ENCODE measurements at places on chromosomes 5 and 9.

DNA sequence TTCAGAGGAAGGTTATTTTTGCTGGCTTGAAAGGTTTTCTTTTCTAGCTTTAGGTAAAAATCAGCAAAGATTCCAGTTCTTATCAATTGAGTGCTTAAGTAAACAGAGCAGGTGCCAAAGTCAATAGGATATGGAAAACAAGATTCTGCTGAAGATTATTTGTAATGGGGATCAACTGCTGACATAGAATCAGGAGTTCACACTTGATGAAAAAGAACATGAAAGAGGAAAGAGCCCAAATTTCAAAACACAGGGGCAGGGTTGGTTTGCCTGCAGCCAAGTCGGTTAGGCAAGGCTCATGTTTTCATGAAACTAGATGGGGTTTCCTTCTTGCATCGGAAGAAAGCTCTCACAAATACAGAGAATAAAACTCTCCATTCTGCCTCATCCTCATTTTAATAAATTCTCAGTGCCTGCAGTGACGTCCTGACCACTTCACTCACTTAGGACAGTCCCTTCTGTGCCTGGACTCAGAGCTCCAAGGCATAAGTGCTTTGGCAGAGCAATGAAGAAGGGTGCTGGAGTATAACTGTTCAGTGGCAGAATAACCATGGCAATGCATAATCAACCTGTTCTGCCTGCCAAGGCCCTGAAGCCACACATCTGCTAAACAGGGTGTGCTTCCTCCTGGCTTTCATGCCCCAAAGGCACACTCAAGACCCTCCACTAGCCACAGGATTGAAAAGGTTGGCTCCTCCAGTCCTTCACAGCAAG, 179.6 kb downstream of the GNAQ start:
- DNase-seq: no peak

DNA sequence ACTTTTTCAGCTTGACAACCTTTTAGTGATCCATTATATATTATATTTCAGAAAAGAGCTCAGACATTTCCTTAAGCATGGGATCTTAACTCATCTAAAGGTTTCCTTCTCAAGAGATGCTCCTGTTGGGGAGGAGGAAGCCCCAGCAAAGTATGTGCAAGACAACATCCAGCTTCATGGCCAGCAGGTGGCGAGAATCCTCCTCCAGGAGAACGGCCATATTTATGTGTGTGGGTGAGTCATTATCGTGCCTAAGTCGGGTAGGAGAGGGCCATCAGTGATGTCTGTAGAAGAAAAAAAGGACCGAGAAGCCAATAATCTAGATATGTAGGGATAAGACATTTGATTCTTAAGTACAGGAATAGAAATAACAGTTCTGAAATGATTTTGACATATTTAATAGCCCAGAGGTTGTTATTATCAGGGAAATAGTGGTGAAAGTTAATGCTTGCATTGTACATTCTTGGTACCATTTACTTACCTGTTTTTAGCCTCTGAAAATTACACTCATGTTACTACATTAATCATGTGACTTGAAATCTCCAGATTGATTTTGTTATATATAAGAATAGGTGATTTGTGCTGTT, 28.2 kb downstream of the MTRR start:
- no peak for DNase-seq

- DNase-seq: no peak
Measured at GRCh38 chr5:123285122-123286023, 137.8 kb downstream of the CEP120 start.

DNA sequence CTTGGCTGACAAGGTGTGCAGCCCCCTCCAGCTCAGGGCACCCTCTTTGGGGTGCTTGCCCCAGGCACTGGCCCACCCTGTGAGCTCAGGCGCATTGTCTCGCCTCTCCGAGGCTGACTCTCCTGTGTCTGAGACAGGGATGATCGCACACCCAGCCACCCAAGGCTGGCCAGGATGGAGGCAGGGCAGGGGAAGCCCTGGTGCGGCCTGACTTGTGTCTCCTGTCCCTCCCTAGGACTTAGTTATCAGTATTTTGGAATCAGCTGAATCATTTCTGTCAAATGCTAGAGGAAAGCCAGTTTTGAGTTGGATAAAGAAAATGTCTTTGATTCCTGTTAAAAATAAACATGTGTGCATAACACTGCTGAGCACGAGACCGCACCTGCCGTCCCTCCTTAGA, 2.5 kb upstream of the DBH start:
- no peak for DNase-seq

DNA sequence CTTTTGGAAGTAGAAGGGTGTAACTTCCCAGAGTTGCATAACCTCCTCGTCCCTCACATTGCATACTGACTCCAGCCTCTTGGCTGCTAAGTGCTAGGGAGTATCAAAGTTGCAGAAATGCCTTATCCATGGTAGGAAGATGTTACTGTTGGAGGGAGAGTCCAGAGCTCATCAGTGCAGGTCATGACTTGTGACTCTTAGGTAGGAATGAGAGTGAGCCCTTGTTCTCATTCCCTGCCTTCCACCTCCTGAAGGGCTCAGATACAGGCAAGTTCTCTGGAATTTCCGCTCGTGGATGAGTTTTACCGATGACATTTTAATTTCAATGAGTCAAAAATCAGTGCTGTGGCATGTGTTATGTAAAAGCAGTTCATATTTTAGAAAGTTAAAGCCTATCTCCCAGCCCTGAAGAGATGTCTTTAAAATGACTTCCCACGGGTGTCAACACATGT, 17.0 kb downstream of the IRX1 start:
- no peak for DNase-seq

GRCh38 chr9:98022447-98022846, 34.1 kb upstream of the NANS start:
- no peak for DNase-seq

DNA sequence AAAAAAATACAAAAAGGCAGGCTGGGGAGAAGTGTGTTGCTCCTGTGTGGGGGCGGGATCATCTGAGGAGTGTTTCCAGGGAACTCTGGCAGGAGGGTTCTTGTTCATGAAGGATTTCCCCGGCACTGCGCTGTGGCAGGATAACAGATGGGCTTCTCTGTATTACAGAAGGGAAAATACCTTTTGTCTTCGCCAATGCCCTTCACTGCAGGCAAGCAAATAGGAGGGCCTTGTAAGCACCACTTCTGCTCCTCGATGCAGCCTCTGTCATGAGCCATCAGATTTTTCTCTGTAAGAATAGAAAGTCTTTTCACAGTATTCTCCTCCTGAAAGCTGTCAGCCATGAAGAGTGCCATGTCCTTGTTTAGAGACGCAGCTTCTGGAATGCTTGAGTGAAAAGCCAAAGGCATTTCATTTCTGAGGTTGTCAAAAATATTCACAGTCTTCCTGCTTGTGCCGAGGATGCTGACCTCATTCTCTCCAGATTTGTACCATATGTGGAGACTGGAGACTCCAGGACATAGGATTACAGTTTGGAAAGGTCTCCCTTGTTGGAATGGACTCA, 294.0 kb downstream of the YTHDC2 start:
- DNase-seq: peak; percentile 29

DNA sequence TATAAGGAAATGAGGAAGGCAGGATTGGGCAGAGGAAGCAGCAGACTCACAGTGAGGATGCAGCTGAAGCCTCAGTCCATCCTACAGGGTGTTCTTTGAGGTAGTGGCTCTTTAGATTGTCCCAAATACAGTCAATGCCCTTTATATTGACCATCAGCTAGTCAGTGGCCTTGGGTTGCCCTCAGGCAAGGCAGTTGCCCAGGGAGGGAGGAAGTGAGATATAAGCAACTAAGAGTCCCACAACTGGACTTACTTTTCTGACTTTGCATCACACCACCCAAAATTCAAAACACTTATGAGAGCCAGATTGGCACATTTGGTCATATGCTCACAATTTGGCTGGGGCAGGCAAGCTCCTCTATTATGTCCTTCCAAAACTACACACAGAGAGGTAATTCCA, 9.4 kb upstream of the SLC12A2 start:
- no peak for DNase-seq

GRCh38 chr9:114051281-114051680, 26.8 kb downstream of the AMBP start:
- DNase-seq: no peak

DNA sequence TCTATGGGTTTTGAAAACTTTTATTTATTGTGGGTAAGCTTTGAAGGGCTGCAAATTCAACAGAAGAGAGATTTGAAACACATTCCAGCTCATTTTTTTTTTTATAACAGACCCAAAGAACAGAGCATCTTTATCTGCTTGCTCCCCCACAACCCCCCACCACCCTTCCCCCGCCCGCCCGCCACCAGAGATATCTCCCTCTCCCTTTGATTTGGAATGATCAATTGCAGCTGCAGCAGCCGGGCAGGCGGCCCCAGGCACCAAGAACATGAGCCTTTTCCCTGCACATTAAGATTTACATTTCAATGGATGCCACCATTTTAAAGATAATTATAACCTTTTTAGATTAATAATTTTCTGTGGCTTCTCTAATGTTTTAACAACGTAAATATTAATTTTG, 510.9 kb downstream of the ZNF608 start:
- DNase-seq: no peak

DNA sequence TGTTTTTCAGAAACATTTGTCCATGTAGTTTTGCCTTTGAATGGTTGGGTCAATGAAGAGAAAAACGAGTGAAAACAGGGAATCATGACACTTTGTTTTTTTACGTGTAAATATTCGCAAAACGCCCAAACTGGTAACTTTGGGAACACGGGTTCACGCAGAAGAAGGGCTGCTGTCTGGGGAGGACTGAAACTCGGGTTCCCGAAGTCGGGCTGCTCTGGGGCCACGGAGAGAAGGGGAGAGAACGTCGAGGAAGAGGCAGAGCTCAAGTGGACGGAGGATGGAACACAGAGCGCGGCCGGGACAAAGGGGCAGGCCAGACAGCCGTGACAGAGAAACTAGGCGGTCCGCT, 478 bp upstream of the SETD9 start:
- DNase-seq: no peak

DNA sequence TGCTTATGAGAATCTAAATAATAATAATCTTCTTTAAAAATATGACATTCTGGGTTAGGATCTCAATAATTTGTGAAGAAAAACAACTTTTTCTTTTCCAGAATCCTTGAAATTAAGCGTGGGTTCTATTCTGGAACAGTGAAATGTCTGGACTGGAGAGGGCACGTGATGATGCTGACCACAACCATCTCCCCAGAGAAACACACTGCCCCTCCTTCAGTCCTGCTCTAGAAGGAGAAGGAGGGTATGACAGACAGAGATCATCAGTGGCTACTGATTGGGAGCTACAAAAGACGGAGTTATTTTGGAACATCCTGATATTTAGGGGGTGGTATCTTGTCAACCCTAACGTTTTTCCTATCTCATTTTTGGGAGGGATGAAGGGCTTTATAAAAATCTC, 40.2 kb downstream of the MEF2C start:
- DNase-seq: no peak

DNA sequence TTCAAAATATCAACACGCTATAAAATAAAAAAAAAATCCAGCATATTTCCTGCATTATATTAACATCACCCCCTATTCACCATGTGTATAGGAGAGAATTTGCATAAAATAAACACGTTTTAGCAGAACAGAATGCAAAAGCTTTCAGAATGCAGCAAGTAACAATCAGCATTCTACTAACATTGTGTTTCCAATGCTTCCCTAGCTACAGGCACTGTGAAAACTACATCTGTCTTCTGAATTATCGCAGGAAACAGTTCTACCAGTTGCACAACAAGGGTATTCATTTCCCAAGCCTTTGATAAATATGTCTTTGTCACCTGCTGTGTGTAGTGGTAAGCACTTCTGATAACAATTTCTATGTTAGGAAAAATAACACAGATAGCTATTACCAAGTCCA, 1015.8 kb downstream of the CDH18 start:
- no peak for DNase-seq

DNA sequence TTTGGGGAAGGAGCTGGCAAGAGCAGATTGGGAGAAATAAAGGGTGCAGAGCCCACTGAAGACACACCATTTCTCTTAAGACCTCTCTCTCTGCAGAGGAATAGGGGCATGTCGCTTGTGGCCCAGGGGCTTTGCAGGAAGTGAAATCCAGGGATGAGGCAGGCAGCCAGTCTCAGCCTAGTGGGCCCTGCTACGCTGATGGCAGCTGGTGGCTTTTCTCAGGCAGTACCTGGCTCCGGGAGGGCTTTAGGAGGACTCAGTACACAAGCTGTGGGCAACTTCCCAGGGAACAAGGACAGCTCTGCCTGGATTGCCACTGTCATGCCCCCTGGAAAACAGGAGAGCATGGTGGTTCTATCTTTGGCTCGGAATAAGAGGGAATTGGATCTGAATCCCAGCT, 76.2 kb upstream of the NEURL1B start:
- DNase-seq: no peak

Data from NCI-H187 (cell line).